Liver (tissue), 10 donors: ENCODE measurements at places on chromosomes 4 and X. TPM values are rescaled to one million over a fixed set of nuclear protein-coding genes. Genes with fewer than 3 reads are reported as not detected.
A peak's percentile ranks its signal among the peaks of the same experiment; 100 is the strongest.

The OTC gene
- 67.9 TPM for total RNA-seq

The KLHL34 gene
- total RNA-seq, result not detected

DNA sequence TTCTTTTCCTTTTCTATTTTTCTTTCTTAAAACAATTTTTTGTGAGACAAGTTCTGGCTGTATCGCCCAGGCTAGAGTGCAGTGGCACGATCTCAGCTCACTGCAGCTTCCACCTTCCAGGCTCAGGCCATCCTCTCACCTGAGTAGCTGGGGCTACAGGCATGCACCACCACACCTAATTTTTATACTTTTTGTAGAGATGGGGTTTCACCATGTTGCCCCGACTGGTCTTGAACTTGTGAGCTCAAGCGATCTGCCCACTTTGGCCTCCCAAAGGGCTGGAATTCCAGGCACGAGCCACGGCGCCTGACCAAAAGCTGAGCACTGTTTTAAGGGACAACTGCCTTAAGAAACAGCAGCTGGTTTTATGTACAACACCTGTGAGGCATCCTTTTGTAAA is 9.3 kb upstream of the NAT8L start:
- peak; percentile 10 for DNase-seq

GRCh38 chr4:153514001-153514526 is 47.9 kb downstream of the TMEM131L start:
- no peak for DNase-seq

DNA sequence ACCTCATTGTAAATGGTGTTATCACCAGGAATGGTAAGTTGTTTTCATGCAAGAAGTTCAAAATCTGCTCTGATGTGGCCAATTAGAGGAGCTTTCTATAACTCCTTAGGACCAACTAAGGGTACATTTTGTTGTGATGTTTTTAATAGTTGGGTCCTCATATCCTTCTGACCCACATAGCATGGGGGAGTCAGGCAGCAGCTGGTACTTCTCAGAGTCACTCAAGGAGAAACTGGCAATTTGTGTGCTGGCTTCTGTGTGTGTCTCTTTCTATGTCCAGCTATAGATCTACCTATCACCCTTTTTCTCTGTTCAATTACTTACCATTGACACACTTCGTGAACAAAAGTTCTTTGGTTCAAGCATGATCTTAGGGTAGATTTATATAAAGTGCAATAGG is 194.3 kb upstream of the TENM3 start:
- DNase-seq, result no peak

DNA sequence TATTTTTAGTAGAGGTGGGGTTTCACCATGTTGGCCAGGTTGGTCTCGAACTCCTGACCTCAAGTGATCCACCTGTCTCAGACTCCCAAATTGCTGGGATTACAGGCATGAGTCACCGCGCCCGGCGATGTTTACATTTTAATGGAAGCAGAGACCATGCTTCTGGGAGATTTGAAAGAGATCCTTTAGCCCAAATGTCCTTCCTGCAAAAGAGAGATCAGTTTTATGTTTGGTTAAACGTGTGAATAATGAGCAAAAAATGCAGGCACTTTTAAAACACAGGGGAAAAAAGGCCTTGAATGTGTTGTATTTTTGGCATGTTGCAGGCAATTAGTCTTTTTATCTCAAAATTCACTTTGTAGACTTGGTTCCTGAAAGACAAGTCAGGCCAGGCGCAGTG is 95.8 kb upstream of the ELOVL6 start:
- no peak for DNase-seq

- DNase-seq, result no peak
These were observed 216.7 kb downstream of the IL13RA2 start for GRCh38 chrX:114800719-114801118.

- DNase-seq, result peak; percentile 66
These were observed 778 bp downstream of the CASP3 start for GRCh38 chr4:184648313-184649025.

GRCh38 chr4:134885436-134885835 is 683.8 kb upstream of the PABPC4L start:
- no peak for DNase-seq

DNA sequence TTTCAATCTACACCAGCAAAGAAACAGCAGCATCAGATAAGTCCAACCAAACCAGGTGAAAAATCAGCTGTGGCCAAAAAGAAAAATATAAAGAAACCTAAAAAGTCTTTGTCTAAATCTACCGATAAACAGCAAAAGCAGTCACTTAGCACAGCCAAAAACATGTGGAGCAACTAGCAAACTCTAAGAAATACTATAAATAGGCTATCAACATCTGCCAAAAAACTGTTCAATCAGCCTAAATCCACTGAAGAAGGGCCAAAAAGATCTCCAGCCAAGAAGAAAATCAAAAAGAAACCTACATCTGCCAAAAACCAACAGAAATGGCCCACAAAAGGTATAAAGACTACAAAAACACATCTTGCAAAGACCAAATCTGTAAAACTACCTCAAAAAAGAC is 36.7 kb upstream of the CABS1 start:
- DNase-seq, result no peak

DNA sequence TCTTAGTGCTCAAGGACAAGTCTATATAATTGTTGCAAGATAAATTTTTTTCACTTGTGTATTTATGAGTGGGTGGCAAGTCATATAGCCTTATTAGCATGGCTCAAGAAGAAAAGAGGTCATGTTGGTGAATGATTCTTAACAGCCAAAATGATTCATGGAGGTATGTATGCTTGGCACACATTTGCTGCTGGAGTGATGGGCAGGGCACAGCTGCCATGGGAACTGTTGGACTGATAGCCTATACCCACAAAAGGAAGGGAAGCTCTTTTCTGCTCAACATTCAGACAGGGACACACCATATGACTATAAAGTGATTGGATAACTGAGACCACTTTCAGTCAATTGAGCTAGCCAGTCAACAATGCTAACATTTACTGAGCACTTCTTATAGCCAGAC is 46.8 kb upstream of the PITX2 start:
- DNase-seq, result no peak

- no peak for DNase-seq
These were observed 73.3 kb downstream of the RBM46 start for GRCh38 chr4:154854362-154854761.

- no peak for DNase-seq
These were observed 16.5 kb upstream of the CLCN4 start for GRCh38 chrX:10140264-10140663.

DNA sequence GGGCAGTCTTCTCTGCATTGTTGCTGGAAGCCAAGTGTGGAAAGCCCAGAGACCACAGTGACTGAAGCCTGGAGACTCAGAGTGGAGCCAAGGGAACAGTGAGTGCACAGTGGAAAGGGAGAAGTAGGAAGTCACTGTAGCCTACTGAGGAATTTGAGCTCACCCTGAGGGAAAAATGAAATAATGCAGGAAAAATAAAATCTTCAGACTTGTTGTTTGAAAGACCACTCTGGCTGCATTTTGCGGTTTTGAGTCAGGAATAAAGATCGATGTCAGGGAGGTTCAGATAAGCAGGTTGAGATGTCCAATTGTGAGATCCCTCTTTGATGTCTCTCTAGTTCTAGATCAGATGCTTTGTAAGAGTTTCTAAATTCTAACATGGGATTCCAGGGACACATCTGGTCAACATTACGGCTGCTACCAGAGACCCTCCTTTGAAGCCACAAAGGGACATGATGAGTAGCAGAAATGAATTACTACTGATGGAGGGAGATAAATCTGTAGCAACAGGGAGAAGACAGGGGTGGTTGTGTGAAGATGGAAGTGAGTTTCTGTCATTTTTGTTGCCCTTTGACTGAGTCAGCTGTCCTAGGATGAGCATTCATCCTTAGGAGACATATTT is 8.4 kb downstream of the ADH4 start:
- DNase-seq, result no peak

- DNase-seq, result no peak
These were observed 140.3 kb upstream of the PGRMC2 start for GRCh38 chr4:128427832-128428366.

GRCh38 chrX:107493141-107493540 is 43.7 kb downstream of the FRMPD3 start:
- no peak for DNase-seq

- DNase-seq, result no peak
These were observed 359.7 kb downstream of the ADAM29 start for GRCh38 chr4:175277816-175278215.

- DNase-seq, result no peak
These were observed 16.9 kb downstream of the LIMCH1 start for GRCh38 chr4:41554905-41555304.

GRCh38 chr4:1293531-1293941 is 3.8 kb downstream of the MAEA start:
- no peak for DNase-seq
